Stimulated activated CD8-positive, alpha-beta memory T cell treated with anti-CD3 and anti-CD28 coated beads, Interleukin-7, amount 100 ng/mL, for 4 hours (primary cell): ENCODE measurements at places on chromosomes 4 and X.

GRCh38 chr4:134636338-134637051, 434.9 kb upstream of the PABPC4L start:
- no peak for DNase-seq

GRCh38 chr4:20078644-20079043, 173.1 kb upstream of the SLIT2 start:
- no peak for DNase-seq

GRCh38 chr4:139840773-139841172, 175.2 kb downstream of the MGST2 start:
- no peak for DNase-seq

GRCh38 chrX:135421932-135422809, at the start of gene SMIM10L2A:
SMIM10L2A (plus strand) TSS chrX:135421944; CDS start chrX:135422132, 188 bp downstream.
- DNase-seq: no peak

DNA sequence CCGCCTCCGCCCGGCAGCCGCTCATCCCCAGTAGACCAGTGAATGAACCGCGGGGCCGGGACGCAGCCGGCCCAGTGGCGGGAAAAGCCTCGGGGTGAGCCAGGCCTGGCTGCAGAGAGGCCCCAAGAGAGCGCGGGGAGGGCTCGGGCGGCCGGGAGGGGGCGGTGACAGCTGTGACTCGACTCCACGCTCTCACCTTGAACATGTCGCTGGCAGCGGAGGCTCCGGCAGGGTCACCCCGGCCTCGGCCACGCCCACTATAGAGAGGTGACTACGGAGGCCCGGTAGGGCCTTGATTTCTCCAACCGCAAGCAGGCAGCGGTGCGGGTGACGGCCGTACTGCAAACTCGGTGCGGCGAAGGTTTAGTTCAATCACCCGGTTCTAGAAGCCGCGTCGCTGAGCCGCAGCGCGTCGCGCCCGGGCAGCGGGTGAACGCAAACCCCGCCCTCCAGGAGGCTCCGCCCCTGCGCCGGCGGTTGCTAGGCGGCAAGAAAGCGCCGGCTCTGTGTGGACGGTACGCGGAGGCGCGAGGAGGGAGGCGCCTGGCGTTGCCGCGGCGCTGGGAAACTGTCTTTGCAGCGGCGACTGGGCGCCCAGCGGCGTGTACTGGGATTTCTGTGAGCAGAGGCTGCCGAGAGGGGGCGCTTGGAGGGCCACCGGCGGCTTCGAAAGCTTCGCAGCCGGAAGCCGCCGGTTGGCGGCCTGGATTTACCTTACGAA, at the start of the genes APOO and CXorf58:
Gene APOO (minus strand): TSS at position 441 of the 721 bp plus-strand sequence. CDS start 236 bp downstream, at position 205.
Gene CXorf58 (plus strand): TSS at position 509 of the 721 bp plus-strand sequence. CDS start 2,297 bp downstream, outside the sequence.
- DNase-seq: peak; percentile 86

GRCh38 chrX:38214551-38215531, 5.8 kb downstream of the SRPX start:
- DNase-seq: no peak

DNA sequence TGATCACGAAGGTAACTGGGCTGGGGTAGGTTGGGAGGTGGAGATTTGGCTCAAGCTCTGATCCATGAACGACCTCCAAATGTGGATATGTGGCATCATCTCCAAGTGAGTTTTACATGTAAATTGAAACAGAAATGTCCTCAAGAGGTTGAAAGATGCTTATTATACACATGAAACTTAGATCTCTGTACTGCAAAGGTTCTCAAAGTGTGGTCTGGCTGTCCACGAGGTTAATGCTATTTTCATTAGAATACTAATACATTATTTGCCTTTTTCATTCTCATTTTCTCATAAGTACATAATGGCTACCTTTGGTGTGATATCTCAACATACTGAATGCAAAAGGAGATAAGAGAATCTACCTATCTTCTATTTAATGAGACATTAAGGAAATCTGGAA, 198.2 kb downstream of the RASL11B start:
- DNase-seq: no peak

DNA sequence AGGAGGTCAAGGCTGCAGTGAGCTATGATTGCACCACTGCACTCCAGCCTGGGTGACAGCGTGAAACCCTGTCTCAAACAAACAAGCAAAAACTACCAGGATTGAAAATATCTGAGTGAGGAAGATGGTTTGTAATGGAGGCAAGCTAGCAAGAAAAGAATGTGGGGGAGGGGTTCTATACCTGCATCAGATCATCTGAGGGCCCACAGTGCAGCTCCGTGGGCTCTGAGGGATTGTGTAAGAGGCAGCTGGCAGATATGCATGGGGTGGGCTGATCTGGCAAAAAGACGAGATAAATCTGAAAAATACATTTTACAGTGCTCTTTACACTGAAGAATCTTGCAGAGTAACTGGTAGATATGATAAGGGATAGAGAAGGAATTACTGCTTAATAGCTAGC, 28.9 kb upstream of the CHRNA9 start:
- no peak for DNase-seq

- no peak for DNase-seq
Measured at GRCh38 chr4:101784957-101785356, 5.6 kb upstream of the BANK1 start.

- no peak for DNase-seq
Measured at GRCh38 chr4:186699298-186699697, 24.4 kb downstream of the FAT1 start.

DNA sequence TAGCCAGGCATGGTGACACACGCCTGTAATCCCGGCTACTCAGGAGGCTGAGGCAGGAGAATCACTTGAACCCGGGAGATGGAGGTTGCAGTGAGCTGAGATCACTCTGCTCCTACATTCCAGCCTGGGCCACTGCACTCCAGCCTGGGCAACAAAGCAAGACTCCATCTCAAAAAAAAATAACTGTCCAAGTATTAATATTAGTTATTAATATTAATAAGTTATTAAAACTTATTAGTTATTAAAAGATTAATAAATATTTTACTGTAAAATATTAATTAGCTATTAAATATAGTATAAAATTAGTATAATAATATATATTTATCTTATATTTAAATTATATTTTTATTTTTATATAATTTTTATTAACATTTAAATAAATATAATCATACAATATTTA, 19.5 kb upstream of the NDST3 start:
- no peak for DNase-seq

DNA sequence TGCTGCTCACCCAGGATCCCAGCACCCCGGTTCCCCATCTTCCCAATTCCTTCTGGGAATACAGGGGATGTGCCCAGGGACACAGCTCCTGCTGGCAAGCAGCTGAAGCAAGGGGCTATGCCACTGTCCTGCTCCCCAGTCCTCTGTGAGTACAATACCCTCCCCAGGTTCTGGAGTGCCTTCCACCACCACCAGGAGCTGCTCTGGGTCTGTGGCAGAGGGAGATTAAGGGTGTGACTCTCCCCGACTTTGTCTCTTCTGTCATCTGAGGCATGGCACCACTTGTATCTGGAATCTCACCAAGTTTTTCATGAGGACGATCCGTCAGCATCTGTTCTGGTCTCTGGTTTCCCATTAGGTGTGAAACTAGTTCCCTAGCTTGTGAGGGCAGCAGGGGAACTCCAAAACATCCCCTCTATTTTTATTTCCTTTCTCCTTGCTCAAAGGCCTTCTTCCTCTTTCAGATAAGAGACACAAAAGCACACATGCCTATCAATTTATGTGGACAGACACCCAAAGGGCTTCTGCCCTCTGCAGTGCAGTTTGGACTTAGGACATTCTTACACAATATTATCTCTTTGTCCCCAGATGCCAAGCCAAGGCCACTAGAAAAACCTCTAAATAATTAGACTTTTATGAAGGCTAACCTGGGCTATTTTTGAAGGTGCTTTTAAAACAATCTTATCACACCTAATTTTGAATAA, 26.8 kb downstream of the MGST2 start:
- no peak for DNase-seq

DNA sequence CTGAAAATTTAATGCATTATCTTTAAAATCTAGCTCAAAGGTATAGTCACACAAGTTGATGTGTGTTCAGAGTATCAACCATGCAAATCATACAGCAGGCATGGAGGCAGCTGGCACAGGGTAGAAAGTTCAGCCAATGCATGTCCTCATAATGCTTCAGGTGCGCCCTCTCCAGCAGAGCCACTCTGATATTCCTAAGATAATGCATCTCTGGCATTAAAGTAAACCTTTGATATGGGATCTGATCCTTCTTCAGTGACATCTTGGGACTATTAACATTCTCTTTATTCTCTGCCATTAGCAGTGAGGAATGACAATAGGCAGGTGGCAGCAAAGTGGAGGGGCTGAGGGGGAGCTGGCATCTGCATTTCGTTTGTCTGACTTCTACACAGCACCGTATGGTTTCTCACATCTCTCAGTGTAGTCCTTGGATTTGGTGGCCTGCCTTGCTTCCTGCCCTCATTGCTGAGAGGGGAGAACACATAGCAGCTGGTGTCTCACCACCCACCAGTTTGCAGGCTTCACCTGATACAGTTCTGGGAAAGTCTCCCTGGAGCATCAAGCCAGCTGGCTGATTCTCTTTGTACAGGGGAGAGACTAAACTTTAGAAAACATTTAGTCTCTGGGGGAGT, 168.7 kb upstream of the TBC1D9 start:
- no peak for DNase-seq
